Activated naive CD4-positive, alpha-beta T cell treated with Interleukin-2 at 50 U/mL for 16 hours (primary cell): ENCODE measurements at places on chromosomes 16 and 17.
A peak's percentile ranks its signal among the peaks of the same experiment; 100 is the strongest.

- DNase-seq, result peak; percentile 81
Measured at GRCh38 chr17:39867084-39867879, 720 bp upstream of the ZPBP2 start.

DNA sequence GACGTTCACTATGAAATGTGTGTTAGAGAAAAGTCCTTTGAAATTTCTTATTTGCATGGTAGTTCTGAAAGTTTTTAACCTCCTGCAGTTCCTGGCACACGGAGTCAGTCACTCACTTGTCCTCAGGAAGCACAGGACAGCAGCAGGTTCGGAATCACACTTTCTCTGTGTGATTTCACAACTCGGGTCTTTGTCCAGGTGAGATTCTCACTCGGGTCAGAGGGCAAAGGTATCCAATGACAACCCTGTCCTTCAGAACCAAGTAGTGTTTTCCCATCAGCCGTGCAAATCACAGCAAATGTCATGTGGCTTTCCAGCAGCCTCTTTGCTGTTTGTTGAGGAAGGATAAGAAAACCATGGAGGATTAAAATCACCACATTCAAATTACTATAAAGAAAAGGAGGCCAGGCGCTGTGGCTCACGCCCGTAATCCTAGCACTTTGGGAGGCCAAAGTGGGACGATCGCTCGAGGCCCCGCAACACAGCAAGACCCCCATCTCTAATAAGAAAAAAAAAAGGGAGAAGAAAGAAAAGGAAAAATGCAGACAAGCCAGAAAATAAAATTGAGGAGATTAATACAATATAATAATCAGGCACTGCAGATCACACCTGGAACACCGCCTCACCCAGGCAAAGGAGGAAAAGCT lies 22.0 kb downstream of the ADCY9 start:
- DNase-seq, result no peak

DNA sequence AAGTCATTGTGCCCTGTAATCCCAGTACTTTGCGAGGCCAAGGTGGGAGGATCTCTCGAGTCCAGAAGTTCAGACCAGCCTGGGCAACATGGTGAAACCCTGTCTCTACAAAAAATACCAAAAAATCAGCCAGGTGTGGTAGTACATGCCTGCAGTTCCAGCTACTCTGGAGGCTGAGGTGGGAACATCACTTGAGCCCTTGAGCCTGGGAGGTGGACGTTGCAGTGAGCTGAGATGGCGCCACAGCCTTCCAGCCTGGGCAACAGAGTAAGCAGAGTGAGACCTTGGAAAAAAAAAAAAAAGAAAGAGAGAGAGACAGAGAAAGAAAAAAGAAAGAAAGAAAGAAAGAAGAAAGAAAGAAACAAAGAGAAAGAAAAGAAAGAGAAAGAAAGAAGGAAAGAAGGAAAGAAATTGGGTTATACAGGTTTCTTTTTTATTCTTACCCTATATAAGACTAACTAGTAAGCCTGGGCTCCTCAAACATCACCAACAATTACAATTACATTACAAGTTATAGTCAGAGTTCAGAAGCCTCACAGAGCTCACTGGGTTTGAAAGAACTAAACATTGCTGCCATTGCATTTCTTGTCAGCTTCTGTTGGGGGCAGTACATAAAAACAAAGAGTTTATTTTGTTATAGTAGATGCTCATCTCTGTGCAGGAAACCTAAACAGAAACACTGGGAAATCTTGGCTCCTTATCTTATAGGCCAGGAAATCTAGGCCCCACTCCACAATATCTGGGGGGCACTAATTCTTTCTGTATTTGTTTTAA lies 6.7 kb upstream of the ABCA9 start:
- DNase-seq, result no peak

- DNase-seq, result no peak
Measured at GRCh38 chr17:37648555-37648954, 5.3 kb upstream of the DDX52 start.

DNA sequence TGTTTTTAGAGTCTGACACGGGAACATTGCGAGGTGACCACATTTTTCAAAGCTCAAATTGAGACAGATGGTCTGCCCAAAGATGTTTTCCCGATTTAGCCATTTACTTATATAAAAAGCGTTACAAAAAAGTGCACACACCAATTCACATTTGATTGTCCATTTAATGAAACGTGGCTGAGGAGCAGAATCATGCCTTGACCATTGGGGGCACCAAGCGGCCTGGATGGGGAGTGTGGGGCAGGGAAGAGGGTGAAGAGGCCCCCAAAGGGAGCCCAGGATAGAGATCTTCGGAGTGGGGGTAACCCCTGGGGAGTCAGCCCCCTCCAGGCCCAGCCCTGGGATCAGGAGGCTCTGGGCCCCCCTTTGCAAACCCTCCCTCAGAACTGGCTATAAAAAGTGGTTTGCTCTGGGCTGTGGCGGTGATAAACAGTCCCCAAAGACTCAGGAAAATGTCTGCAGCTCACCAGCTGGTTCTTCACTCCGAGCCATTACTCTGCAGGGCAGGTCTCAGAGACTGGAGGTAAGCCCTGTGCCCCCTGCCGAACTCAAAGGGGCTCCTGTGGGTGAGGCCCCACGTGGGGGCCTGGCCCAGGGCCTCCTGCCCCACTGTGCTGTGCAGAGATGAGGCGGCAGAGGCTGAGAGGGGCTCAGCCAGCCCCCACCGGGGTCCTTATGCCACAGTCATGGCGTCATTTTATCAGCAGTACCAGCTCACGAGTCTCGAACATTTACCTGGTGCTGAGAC lies 105.9 kb upstream of the SEC14L1 start:
- DNase-seq, result no peak
